Stimulated activated CD4-positive, alpha-beta T cell treated with anti-CD3 and anti-CD28 coated beads, Interleukin-15, amount 100 ng/mL, for 48 hours (primary cell): ENCODE measurements at places on chromosomes 3 and 15.

- DNase-seq: no peak
Measured at GRCh38 chr15:32994810-32995424, 199.6 kb downstream of the FMN1 start.

DNA sequence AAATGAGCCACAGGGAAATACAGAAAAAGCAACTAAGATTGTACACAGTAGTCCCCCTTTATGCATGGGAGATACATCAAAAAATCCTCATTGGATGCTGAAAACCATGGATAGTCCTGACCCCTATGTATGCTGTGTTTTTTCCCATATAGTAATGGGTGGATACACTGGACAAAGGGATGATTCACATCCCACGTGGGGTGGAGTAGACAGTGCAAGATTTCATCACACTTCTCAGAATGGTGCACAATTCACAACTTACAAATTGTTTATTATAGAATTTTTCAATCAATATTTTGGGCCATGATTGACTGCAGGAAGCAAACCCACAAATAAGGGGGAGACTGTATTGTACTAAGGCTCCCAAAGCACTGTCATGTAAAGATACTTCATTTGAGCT, 224.4 kb upstream of the STRIT1 start:
- DNase-seq: no peak

DNA sequence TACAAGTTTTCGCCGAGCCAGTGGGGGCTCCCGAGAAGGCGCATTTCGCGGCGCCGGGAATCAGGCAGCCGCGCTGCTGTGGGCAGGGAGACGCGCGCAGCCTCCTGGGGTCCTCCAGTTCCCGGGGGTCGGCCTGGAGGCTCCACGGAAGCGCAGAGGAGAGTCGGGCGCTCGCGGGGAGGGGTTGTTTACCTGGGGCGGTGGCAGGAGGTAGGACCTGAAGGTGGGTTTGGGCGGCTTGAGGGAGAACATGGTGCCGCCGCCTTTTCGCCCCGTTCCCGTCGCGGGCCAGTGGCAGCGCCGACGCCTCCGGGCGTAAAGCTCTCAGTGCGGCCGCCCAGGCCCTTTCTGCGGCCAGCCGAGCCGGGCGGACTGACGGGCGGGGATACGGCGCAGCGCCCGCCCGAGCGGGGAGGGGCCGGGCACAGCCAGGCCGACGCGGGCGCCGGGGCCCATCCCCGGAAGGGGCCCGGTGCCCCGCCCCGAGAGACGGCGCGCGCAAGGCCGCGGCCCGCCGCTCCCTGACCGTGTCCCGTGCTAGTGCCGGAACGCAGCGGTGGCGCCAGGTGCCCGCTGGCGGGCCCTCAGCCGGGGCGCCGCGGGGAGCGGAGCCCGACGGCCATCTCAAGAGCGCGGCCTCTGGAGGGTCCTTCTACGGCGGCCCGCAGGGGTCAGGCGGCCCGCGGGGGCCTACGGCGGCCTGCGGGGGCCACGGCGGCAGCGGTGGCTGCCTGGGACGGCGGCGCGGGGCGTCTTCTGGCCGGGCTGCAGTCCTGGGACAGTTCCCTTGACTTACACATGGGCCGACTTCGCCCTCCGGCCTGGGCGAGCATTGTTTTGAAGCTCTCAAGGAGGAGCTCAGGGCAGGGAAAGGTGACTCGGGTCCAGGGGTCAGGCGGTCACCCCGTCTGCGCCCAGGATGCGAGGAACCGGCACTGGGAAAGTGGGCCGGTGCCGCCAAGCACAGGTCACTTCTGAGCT, at the start of gene MTMR10:
Gene MTMR10, minus strand, starts transcription at position 374 of the 981 bp plus-strand sequence. Its CDS starts 122 bp downstream, at position 252.
- peak; percentile 66 for DNase-seq

DNA sequence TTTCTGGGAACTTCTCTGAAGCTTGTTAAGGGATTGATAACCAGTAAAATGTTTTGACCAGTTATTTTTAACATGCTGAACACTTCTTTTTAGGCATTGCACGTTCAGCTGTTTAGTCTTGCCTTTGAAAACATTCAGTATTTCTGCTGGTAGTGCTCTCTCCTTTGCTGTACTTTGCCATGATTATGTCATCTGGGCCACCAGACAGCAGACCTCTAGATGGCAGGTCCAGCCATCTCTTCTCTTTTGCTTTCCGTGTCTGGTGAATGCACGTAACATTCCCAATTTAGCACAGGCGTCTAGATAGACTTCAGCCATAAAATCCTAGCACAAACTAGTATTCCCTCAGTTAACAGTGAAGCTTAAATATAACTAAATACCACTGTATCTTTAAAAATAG, 57.8 kb downstream of the RAB7A start:
- no peak for DNase-seq

GRCh38 chr15:36978126-36978525, 122.2 kb downstream of the MEIS2 start:
- DNase-seq: no peak

DNA sequence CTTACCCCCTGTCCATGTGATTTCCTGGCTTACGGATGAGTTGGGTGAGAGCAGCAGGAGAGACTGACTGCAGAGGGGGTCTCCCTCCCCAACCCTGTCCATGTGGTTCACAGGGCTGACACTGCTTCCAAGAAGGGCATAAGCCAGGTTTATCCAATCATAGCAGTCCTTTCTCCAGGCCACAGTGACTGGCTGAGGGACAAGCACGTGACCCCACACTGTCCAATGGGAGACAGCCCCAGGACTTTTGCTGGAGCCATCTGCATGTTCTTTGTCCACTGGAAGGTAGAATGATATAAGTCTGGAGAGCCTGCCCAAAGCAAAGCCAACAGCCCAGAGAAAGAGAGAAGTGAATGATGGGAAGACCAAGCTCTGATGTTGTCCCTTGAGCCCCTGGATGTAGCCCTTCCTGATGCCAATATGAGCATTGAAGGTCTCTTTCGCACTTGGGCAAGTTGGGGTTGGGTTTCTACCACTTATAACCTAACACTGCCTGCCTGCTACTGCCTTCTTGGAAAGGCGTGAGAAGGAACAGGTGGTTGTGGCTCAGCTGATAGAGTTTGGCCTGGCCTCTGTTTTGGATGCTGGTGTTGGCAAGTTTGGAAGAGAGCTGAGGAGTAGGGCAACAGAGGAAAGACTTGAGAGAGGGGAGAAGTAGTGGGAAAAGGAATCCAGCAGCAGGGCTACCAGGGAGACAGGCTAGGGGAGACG, 41.3 kb upstream of the GRIP2 start:
- no peak for DNase-seq

GRCh38 chr15:87777054-87777561, 479.4 kb downstream of the NTRK3 start:
- no peak for DNase-seq

DNA sequence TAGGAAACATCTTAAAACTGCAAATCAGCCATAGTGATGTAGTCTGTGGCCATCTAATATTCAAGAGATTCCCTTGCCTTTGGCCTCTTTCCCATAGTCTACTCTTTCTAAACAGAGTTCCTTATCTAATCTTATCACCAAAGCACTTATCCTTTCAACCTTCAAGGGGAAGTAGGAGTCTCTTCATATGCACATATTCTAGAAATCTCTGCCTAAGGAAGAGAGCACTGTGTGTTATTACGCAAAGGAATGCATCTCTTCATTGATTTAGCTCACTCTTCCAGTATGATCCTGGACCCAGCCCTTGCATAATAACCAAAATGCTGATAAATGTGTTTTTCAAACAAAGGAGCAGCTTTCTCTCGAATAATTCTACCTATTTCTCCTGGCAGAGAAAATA, 253.7 kb upstream of the TPRG1 start:
- no peak for DNase-seq

- no peak for DNase-seq
Measured at GRCh38 chr3:61358364-61358763, 107.1 kb upstream of the FHIT start.

GRCh38 chr15:65306551-65306950, 2.1 kb downstream of the RNU5B-1 start:
- no peak for DNase-seq

GRCh38 chr15:40121911-40122638, 13.4 kb upstream of the BMF start:
- DNase-seq: no peak

DNA sequence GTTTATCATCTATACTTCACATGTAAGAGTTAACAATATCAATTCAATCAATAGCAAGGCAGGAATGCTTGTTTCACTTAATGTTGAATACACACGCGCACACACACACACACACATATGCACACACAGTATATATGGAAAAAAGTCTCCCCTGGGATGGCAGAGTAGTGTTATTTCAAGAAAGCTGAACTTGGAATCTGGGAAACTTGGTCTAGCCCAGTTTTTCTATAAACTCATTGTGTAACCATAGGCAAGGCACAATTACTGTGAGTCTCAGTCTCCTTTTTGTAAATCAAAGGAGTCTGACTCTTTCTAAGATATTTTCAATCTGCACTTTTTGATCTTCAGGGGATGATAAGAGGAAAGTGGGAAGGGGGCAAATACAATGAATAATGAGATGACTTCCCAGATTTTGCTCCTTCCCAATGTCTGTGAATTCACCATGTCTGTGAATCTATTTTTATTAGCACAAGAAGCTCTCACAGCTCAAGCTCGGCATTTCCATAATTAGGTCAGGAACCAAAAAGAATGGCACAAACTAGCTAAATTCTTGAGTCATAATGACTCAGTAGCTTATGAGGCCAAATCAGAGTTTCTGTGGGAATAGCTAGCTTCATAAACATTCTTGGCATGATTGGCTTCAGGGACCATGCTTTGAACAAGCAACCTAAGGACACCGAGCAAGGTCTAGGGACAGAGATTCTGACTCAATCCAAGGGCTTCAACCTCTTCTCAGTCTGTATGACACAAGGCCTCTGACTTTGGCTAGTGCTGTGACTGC, 227.4 kb upstream of the DCBLD2 start:
- DNase-seq: no peak

DNA sequence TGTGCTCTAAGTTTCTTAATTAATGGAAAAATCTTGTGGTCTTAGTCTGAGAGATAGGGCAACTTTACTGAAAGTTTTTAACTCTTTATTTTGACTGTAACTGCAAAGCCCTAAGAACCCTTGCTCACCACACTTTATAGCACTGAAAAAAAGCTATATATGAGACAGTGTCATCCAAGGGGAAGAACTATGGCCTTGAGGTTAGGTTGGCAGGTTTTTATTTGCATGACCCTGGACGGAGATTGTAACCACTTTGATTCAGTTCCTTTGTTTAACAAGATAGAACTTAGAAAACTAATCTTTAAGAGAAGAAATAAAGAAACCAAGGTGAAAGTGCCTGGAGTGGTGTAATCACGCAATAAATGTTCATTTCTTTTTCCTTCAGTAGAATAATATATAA, 30.6 kb upstream of the LYSMD4 start:
- no peak for DNase-seq

GRCh38 chr3:103440539-103441203, 1005.9 kb downstream of the ZPLD1 start:
- DNase-seq: no peak

DNA sequence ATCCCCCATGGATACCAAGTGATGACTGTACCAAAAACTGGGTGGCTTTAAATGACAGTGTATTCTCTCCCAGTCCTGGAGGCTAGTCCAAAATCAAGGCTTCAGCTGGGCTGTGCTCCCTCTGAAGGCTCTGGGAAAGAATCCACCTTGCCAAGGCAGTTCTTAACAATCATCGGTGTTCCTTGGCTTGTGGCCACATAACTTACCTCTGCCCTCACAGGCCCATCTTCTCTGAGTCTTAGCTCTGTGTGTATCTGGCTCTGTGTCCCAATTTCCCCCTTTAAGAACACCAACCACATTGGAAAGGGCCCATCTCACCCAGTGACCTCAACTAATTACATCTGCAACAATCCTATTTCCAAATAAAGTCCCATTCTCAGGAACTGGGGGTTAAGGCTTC, 503.0 kb upstream of the PROK2 start:
- no peak for DNase-seq

DNA sequence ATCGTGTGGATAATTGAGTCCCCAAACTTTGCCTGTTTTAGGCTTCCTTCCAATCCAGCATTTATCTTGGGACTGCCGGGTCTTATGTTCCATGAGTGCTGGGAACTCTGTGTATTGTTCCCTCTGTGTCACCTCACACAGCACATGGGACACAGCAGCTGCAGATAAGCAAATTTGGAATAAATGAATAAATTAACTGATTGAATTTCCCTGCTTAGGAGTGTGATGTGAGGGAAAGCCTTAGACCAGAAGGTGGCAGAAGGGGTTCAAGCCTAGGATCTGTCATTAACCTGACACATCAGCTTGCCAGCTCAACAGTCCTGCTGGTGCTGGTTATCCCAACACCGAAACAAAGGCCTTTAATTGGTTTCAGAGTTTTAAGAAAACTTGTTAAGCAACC, 114.3 kb downstream of the OXSM start:
- DNase-seq: no peak

DNA sequence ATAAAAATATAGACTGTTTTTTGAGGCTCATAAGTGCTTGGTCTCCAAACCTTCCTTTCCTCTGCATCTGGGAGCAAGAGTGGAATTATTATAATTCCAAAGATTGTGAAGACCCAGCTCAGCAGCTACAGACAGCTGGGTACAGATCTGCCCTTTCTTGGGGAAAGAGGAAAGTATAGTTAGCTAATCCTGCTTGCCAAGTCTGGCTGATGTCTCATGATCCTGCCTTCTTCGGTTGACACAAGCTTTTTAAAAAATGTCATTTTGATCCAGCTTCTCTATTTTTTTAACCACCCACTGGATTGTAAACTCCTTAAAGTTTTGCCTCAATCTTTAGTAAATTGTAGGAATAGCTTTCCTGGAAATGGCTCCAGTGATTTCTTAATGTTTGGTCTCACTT, 181.1 kb downstream of the LRTM1 start:
- no peak for DNase-seq

DNA sequence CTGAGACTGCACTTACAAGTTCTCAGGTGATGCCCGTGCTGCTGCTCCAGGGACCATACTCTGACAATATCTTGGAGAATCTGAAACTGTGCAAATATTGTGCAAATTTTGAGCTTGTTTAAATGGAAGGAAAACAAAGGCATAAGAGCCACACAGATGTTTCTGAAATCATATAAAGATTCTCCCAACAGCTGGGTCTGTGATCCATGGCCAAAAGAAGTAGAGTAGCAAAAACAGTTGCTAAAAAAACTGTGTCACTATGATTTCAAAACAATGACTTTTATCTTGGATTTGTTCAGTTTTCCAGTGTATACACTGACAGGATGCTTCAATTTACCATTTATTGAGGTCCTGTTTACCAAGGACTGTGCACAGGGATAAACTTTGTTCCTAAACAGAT, 25.3 kb downstream of the NPTN start:
- no peak for DNase-seq

- DNase-seq: no peak
Measured at GRCh38 chr15:28101983-28102441, 2.9 kb upstream of the OCA2 start.

DNA sequence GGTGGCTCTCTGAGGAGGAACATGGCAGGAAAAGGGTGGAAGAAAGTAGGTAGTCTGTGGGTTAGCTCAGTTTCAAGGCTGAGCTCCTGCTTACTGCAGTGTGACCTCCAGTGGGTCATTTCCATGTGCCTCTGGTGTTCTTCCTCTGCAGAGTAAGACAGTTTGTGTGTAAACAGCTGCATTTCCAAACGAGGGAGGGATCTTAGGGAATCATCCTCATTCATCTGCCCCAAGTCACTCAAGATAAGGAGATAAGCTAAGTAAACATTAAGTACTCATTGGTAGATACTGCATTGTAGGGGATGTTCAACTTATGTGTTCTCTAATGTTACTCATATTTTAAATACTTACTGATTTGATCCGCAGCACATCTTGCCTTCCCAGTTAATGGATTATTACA, 83.6 kb downstream of the CLSTN2 start:
- DNase-seq: no peak

GRCh38 chr3:114706591-114707232, 412.9 kb downstream of the TIGIT start:
- peak; percentile 36 for DNase-seq

GRCh38 chr3:145017959-145018358, 1046.3 kb downstream of the DIPK2A start:
- no peak for DNase-seq

GRCh38 chr3:39202094-39202493, 9.7 kb upstream of the XIRP1 start:
- no peak for DNase-seq
